ENCODE measurements at places on chromosomes 1 and 21. TPM values are rescaled to one million over a fixed set of nuclear protein-coding genes. Genes with fewer than 3 reads are reported as not detected.

The HRNR gene
- not detected for total RNA-seq

The SPATA46 gene
- not detected for total RNA-seq

The ALX3 gene
- total RNA-seq, result not detected

The ANGPTL3 gene
- not detected for total RNA-seq
